ENCODE measurements at places on chromosomes 3 and 15. TPM values are rescaled to one million over a fixed set of nuclear protein-coding genes. Genes with fewer than 3 reads are reported as not detected.
A peak's percentile ranks its signal among the peaks of the same experiment; 100 is the strongest.

DNA sequence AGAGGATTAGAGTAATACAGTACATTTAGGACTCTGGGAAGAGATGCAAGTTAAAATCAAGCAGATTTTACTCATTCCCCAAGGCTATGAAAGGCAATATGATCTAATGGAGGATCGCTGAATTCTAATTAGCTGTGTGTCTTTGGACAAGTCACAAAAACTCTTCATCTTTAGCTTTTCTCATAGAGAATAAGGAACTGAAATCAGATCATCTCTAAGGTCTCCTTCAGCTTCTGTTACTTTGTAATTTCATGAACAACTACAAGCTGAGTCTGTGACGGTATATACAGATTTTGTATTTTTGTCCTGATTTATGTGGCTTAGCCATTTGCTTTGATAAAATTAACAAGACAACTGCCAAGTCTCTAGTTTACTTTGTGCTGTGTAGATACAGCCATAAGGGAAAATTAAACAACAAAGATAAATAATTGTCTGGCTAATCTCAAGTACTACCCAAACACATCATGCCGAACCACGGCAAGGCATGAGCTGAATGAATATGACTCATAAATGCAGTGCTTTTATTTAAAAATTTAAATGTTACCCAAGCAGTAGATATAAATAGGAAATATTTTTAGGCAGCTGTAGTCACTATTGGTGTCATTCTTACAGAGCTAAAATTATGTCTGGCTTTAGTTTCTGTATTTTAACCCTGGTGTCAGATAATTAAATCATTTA lies 81.5 kb downstream of the GAP43 start:
- H3K4me3 ChIP-seq = no peak overlapping the region
- no peaks in the 10 kb centered on the region for H3K36me3 ChIP-seq
- no peak for DNase-seq
- peaks cover 2% of the 10 kb centered on the region for H3K4me1 ChIP-seq
- no peak overlapping the region for H3K27ac ChIP-seq
- no peaks in the 10 kb centered on the region for H3K27me3 ChIP-seq

DNA sequence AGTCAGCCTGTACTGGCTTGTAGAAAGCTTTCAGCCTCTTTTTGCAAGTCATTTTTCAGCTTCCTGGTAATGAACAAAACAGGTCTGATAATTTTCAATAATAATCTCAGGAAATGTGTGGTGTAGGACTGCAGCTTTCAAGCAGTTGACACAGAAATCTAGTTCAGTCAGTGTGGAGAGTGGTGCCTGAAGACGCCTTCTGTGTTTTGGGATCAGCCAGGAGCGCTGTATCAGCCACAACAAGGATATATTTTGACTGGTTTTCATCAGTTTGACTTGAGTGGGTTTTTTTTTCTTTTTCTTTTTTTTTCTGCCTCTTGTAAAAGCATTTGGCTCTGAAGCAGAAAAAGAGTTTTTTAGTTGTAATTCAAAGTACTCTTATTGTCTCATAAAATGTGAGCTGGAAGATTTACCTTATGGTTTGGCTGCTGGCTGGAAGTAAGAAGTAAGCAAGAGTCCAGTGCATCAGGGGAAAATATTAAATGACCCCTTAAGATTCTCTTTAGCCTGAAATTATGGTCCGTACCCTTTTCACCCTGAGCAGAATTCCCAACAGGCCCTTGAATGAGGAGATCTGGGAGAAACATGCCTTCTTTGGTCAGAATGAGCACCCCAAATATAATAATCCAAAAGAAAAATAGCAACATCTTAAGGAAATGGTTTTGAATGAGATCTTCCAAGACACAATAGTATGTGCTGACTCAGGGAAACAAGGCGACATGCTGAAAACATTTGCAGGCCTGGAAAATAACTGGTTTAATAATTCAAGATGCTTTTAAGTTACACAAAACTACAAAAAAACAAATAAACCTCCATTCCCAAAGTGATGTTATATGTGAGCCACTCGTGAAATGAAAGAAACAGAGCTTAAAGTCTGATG lies 332.7 kb upstream of the ADAMTS9 start:
- H3K4me1 ChIP-seq = peaks cover 60% of the 10 kb centered on the region
- no peaks in the 10 kb centered on the region for H3K36me3 ChIP-seq
- H3K27ac ChIP-seq = peak overlapping the region; percentile 92

DNA sequence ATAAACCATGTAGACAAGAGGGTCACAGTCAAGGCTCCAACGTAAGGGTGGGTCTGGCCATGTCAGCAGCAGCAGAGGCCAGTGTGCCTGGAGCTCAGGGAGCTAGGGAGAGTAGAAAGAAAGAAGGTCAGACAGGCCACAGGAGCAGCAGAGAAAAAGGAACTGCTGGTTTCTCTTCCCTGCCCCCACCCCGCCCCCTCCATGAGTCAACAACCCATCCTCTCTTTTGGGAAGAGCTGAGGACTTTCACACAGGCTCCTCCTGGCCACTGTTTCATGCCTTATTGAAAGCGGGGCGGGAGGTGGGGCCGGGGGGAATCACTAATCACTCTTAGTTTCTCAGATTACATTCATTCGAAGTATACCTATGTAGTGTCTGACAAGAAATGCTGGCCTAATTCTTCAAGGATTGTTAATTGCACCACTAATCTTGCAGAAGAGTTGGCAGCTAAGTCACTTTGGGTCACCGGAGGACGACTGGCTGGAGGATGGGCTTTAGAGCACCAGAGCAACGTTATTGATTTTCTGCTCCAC lies 9.1 kb upstream of the SCG3 start:
- no peak overlapping the region for H3K4me3 ChIP-seq
- peaks cover 3% of the 10 kb centered on the region for H3K27me3 ChIP-seq
- no peak overlapping the region for H3K27ac ChIP-seq
- no peak for DNase-seq
- peaks cover 5% of the 10 kb centered on the region for H3K4me1 ChIP-seq
- H3K36me3 ChIP-seq = no peaks in the 10 kb centered on the region

DNA sequence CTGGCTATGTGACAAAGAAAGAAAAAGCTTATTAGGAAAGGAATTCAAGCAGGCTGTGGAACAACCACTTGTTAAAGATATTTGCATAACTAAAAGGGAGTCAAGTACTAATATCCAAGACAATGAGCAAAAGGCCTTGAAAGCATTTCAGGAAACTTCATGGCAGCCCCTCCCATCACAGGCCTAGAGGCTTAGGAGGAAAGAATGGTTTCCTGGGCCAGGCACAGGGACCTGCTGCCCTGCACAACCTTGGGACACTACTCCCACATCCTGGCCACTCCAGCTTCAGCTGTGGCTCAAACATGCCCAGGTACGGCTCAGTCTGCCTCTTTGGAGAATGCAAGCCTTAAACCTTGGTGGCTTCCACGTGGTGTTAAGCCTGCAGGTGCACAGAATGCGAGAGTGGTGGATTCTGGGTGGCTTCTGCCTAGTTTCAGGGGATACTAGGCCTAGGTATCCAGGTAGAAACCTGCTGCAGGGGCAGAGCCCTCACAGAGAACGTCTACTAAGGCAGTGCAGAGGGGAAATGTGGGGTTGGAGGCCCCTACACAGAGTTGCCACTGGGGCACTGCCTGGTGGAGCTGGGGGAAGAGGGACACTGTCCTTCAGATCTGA lies 121.6 kb downstream of the OPA1 start:
- H3K27ac ChIP-seq = no peak overlapping the region
- no peak overlapping the region for H3K4me3 ChIP-seq
- H3K4me1 ChIP-seq = no peaks in the 10 kb centered on the region
- H3K27me3 ChIP-seq = no peaks in the 10 kb centered on the region
- DNase-seq = no peak

DNA sequence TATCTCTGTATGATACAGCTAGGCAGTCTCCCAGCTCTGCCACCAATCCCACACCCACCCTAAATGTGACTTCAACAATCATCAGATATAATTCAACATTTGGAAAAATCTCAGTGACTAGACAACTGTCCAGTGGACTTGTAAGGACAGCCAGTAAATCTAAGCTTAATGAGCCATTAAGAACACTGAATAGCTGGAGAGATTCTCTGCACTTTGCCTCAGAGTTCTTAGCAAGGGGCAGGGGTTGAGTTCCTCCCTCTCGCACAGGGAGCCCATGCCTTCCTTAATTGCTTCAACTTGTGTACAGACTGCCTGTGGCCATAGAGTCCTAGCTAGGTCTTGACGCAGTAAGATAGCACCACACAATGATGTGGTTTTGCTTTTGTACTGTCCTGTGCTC lies 15.6 kb downstream of the MEX3B start:
- DNase-seq = no peak
- H3K4me3 ChIP-seq = no peak overlapping the region
- no peaks in the 10 kb centered on the region for H3K36me3 ChIP-seq
- no peak overlapping the region for H3K27ac ChIP-seq
- no peaks in the 10 kb centered on the region for H3K4me1 ChIP-seq

GRCh38 chr15:75033809-75034208 lies 10.4 kb downstream of the PPCDC start:
- H3K27ac ChIP-seq = no peak overlapping the region
- H3K4me3 ChIP-seq = no peak overlapping the region
- peaks cover 14% of the 10 kb centered on the region for H3K36me3 ChIP-seq
- DNase-seq = no peak

GRCh38 chr15:80587816-80588456 lies 107.2 kb upstream of the ABHD17C start:
- no peak overlapping the region for H3K4me3 ChIP-seq
- peaks cover 12% of the 10 kb centered on the region for H3K36me3 ChIP-seq
- H3K27me3 ChIP-seq = no peaks in the 10 kb centered on the region
- H3K4me1 ChIP-seq = no peaks in the 10 kb centered on the region

DNA sequence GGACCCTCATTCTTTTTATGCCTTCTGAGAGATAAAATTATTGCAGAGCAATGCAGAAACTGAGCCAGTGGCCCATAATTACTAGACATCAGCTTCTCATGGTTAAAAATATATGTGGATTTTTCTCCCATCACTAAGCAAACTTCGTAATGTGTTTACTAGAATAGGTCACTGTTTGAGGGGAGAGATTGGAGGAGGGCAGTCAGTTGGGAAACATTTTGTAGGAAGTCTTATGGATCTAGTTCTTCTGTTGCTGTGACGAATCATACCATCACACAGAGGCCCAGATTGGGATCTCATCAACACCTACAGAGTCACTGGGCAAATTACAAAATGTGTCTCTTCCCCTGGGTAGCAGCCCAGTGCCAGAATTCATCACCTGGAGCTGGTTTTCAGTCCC lies 81.4 kb downstream of the PDE8A start:
- no peaks in the 10 kb centered on the region for H3K27me3 ChIP-seq
- no peak overlapping the region for H3K27ac ChIP-seq
- no peaks in the 10 kb centered on the region for H3K4me1 ChIP-seq
- no peak for DNase-seq
- H3K4me3 ChIP-seq = no peak overlapping the region
- peaks cover 28% of the 10 kb centered on the region for H3K36me3 ChIP-seq

DNA sequence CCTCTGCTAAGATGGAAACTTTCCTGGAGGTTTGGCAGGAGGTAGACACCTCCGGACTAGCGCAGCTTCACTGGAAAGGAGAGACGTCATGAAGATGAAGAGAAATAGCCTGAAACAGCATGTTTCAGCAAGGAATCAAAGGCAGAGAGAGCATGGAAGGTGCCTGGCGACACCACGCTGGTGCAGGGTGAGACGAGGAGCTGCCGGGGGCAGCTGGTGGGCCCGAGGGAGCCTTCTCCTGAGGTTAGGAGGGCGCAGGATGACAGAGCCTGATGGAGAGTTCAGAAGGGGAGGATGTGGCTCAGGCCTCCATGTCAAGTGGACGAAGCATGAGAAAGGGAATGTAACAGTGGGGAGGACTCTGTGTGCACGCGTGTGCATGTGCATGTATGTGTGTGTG lies 113.6 kb downstream of the TPRA1 start:
- peaks cover 15% of the 10 kb centered on the region for H3K27me3 ChIP-seq
- H3K36me3 ChIP-seq = no peaks in the 10 kb centered on the region
- no peak overlapping the region for H3K27ac ChIP-seq
- peaks cover 9% of the 10 kb centered on the region for H3K4me1 ChIP-seq
- H3K4me3 ChIP-seq = no peak overlapping the region
- DNase-seq = no peak

DNA sequence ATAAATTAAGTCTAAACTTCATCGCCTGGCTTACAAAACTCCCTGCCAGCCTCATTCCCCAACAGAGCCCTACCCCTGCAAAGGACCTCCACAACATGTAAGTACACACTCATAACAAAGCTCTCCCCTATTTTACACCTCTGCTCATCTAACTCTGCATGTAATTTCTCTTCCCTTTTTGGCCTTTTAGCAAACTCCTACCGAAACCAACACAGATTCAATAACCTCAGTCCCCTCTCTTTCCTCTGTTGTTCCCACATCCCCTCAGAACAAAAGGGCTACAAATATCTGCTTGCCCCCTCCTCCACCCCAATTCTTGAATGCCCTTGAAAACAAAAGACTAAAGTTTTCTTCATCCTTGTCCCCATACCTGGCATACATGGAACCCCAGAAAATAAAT lies 662 bp downstream of the UBL7 start:
- DNase-seq = no peak
- H3K4me1 ChIP-seq = peaks cover 20% of the 10 kb centered on the region
- H3K4me3 ChIP-seq = peak overlapping the region; percentile 83
- H3K36me3 ChIP-seq = peaks cover 32% of the 10 kb centered on the region

- H3K36me3 ChIP-seq = no peaks in the 10 kb centered on the region
- peak overlapping the region; percentile 68 for H3K4me3 ChIP-seq
- peaks cover 10% of the 10 kb centered on the region for H3K4me1 ChIP-seq
- H3K27ac ChIP-seq = no peak overlapping the region
Observed at GRCh38 chr3:12869035-12869621, 27.8 kb upstream of the RPL32 start.

- H3K4me1 ChIP-seq = peaks cover 24% of the 10 kb centered on the region
- peaks cover 28% of the 10 kb centered on the region for H3K36me3 ChIP-seq
- H3K4me3 ChIP-seq = no peak overlapping the region
- H3K27ac ChIP-seq = peak overlapping the region; percentile 19
- no peak for DNase-seq
Observed at GRCh38 chr3:141921316-141921715, 44.9 kb downstream of the ATP1B3 start.

- H3K4me3 ChIP-seq = no peak overlapping the region
- H3K4me1 ChIP-seq = peaks cover 5% of the 10 kb centered on the region
- DNase-seq = no peak
- H3K27me3 ChIP-seq = peaks cover 49% of the 10 kb centered on the region
Observed at GRCh38 chr15:60223176-60223575, 174.6 kb downstream of the ANXA2 start.

GRCh38 chr15:92833106-92833433 lies 67.1 kb upstream of the CHD2 start:
- H3K4me3 ChIP-seq = no peak overlapping the region
- H3K27ac ChIP-seq = peak overlapping the region; percentile 99
- peaks cover 40% of the 10 kb centered on the region for H3K4me1 ChIP-seq
- H3K27me3 ChIP-seq = no peaks in the 10 kb centered on the region

- no peak overlapping the region for H3K4me3 ChIP-seq
- H3K27me3 ChIP-seq = no peaks in the 10 kb centered on the region
- peaks cover 34% of the 10 kb centered on the region for H3K4me1 ChIP-seq
- no peak for DNase-seq
Observed at GRCh38 chr15:73934281-73934680, 8.0 kb downstream of the LOXL1 start.

The GOLGA6A gene
- 0.20 TPM for total RNA-seq

The OIP5 gene
- total RNA-seq = 5.3 TPM

The TLR9 gene
- 0.16 TPM for total RNA-seq

The SLC12A1 gene
- 0.14 TPM for total RNA-seq

The IL17RE gene
- 23.6 TPM for total RNA-seq

The CDHR4 gene
- not detected for total RNA-seq

Measured in mesothelial cell of epicardium (in vitro differentiated cells).